Stimulated activated CD8-positive, alpha-beta memory T cell treated with anti-CD3 and anti-CD28 coated beads, Interleukin-4, amount 100 ng/mL, for 1 hour (primary cell): ENCODE measurements at places on chromosomes 5 and 9.

DNA sequence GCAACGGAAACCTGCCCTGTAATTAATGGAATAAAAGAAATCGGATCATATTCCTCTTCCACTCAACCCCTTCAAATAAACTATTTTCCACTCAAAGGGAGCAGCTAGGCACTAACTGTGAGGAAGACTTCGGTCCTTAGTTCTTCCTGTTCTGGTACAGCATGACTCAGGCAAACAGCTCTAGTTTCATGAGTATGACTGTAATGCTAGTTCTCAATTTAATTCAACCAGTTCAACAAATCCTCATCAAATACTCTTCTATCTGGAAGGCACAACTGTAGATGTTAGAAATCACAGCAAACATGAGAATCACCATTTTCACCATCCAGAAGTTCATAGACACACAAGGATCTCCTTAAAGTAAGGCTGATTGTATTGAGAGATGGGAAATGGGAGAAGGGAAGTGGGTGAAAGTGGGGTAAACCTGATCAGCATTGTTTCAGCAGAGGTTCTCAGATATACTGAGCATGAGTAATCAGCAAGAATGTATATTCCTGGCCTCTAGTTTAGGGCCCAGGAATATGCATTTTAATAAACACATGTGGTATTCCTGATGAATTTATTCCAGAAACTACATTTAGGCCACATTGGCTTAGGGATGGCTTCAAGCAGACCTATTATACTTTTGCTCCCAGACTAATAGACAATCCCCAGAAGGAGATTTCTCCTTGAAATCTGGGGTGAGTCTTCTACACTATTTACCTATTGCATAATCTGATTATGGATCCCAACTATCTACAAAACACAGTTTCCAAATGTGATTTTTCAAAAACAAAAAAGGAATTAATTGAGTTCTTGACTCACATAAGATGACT lies 141.1 kb upstream of the SLC12A2 start:
- DNase-seq = no peak

GRCh38 chr9:133869674-133870405 lies 122.3 kb downstream of the VAV2 start:
- DNase-seq = no peak

GRCh38 chr5:112338681-112339337 lies 80.3 kb downstream of the EPB41L4A start:
- DNase-seq = no peak

GRCh38 chr5:135980620-135981019 lies 25.8 kb upstream of the LECT2 start:
- DNase-seq = no peak

DNA sequence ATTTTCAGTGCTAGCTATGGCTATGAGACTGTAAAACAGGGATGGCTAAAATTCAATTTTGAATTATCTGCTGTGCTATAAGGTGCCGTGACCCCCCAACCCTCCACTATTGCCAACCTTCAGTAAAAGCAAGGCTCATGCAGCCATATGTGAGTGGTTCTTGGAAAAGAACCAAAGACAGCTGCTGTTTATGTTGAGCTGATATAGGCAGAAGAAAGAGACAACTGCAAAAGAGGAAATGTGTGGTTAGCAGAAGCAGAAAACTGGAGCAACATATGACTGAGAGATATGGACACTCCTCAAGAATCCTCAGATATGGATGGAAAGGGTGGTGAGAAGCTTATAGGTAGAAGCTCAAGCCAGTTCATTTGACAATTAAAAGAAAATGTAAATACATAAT lies 200.3 kb downstream of the TLE1 start:
- DNase-seq = no peak

- no peak for DNase-seq
Observed at GRCh38 chr9:27059907-27060306, 49.1 kb upstream of the TEK start.

DNA sequence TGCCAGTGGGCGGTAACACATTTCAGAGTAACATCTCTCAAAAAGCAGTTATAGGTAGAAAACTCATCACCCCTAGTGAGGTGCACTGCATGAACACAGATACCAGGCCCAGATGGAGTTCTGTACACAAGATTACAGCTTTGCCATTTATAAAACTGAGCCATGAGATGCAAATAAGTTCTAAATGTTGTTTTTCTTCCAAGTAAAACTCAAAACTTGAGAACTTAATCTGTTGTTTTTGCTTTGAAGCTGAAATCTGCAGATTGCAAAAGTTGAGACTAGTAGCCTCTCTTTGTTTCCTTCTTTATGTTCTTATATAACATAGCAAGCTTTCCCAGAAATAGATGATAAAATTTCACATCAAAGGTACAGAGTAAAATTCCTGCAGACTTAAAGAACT lies 434.1 kb downstream of the PLK2 start:
- DNase-seq = no peak

DNA sequence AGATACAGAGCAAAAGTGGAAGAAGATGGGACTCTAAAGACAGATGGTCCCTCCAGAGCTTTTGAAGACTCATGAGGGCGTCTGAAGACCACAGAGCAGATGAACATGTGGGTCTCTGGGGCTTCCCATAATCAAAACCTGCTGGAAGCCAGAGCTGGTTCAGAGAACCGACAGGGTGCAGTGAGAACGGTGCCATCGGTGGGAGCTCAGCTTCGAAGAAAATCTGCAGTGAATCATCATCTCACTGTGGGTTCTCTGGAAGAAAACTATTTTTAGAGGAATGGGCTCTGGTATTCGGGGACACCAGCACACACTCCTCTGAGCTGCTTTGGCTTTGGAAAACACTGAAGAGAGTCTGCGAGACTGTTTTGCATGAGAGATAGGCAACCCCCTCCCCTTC lies 222.4 kb upstream of the PANK3 start:
- no peak for DNase-seq
